ENCODE measurements at places on chromosomes 3 and 15.
A peak's percentile ranks its signal among the peaks of the same experiment; 100 is the strongest.

- DNase-seq, result no peak
These were observed 12.4 kb upstream of the PARP6 start for GRCh38 chr15:72284781-72285180.

GRCh38 chr15:83295417-83295816 is 11.0 kb upstream of the BNC1 start:
- DNase-seq, result no peak

GRCh38 chr3:160481856-160482255 is 32.3 kb upstream of the TRIM59 start:
- DNase-seq, result no peak

DNA sequence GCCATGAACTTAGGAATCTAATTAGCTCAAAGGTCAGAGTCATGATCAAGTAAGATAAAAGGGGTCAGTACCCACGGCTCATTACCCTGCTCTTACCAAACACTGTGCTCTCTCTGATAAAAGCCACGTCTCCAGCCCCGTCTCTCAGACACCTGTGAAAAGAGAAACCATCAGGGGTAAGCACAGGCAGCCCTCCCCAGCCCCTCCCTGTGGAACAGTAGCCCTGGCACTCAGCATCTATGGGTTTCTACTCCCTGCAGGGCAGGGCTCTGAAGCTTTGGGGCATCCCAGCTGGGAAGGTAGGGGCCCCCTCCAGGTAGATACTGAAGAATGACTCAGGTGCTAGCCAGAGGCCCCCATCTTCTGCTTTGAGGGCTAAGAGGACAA is 10.5 kb downstream of the LTF start:
- DNase-seq, result no peak

- DNase-seq, result no peak
These were observed 407.1 kb downstream of the VPS13C start for GRCh38 chr15:61653110-61653509.

DNA sequence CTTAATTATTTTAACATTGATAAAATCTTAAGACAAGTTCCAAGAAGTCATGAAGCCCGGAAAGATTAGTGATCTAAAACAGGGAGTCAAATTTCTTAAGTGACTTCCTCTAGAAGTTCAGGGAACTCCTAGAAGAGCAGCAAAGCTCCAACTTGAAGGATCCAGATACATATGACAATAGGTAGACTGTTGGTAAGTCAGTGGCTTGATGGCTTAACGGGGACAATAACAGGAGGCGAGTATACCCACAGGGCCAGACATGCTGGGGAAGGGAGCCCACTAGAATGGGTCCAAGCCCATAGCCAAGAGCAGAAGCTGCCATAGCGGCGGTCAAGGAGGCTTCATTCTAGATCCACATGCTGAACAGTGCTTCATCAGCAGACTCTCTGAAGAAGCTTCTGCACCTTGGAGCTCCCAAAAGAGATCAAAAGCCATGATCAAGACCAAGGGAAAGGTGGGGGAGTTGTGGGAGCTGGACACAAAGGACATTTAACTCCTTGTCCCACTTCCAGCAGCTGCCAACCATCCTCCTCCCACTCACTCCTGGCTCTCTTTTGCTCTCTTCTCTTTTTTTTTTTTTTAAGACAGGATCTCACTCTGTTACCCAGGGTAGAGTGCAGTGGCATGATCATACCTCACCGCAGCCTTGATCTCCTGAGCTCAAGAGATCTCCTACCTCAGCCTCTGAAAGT is 10.2 kb upstream of the CA12 start:
- no peak for DNase-seq

GRCh38 chr15:77027111-77027696 is 32.3 kb downstream of the PSTPIP1 start:
- no peak for DNase-seq

GRCh38 chr3:156471431-156471830 is 83.5 kb downstream of the SSR3 start:
- peak; percentile 30 for DNase-seq

DNA sequence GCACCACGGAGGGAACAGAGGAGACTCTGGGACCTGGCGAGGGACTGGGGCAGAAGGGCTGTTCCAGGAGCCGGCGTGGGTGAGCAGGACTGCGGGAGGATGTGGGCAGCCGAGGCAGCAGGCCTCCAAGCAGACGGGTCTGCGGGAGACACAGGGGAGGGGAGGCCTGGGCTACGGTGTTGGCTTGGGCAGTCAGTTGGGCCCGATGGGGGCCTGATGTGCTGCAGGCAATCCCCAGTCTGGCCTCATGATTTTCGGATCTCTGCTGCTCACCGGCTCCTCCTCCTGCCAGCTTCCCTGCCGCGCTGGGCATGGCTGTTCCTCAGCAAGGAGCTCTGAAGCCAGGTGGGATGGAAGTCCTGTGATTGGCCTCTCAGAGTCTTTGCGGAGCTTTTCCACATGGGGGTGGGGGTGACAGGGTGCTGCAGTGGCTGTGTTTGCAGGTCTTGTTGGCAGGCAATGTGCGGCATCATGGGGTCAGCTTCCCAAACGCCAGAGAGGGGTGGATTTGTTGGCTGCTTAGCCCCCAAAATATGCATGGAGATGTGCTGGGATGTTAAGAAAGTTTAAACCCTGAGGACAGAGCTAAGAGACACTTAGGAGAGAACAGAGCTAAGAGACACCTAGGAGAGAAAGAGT is 19.3 kb downstream of the MINAR1 start:
- no peak for DNase-seq

GRCh38 chr3:53994986-53995603 is 103.4 kb upstream of the SELENOK start:
- DNase-seq, result no peak

DNA sequence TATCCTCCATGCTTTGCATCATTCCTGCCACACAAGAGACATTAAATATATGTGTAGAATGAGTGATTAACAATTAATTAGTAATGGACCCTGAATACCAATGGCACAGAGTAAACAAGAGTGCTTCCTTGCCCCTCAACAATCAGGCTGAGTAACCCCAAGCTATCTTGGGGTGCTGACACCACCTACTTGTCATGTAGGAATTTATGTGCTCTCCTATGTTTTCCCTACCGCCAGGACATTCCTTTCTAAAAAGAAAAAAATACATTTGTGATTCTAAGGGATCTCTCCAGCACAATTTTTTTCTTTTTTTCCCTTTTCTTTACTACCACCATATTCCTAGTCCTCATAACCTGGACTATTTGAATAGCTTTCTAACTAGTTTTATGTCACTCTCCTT is 449.1 kb downstream of the MFSD1 start:
- no peak for DNase-seq

DNA sequence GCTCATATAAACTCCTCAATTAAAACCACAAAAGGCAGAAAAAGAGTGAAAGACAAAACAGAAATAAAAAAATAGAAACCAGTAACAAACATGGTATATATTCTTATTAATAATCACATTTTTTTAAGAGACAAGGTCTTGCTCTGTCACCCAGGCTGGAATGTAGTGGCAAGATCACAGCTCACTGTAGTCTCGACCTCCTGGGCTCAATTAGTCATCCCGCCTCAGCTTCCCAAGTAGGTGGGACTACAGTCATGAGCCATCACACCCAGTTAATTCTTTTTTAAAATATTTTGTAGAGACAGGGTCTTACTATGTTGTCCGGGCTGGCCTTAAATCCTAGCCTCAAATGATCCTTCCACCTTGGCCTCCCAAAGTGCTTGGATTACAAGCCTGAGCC is 37.1 kb downstream of the FAM240A start:
- no peak for DNase-seq

GRCh38 chr3:146468671-146469149 is 651 bp downstream of the PLSCR2 start:
- no peak for DNase-seq

GRCh38 chr15:33788906-33789540 is 179.3 kb upstream of the CHRM5 start:
- no peak for DNase-seq

DNA sequence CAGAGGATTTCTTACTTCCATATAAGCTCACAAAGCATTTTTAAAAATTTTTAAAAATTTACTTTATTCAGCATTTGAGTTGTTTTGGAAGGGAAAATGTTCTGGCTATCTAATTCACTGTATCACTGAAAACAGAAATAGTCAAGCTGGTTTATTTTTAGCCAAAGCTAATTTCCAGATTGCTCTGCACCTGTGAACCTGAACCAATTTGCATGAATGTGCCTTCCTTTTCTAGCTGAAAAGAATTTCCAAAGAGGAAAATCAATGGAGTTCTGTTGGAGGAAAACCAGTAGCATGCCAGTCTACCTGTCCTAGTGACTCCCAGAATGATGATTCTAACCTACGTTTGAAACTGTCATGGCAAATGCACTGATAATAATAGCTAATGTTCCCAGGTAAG is 134.2 kb upstream of the LIPC start:
- DNase-seq, result peak; percentile 74

GRCh38 chr3:112357930-112358780 is 25.2 kb downstream of the CD200 start:
- no peak for DNase-seq

DNA sequence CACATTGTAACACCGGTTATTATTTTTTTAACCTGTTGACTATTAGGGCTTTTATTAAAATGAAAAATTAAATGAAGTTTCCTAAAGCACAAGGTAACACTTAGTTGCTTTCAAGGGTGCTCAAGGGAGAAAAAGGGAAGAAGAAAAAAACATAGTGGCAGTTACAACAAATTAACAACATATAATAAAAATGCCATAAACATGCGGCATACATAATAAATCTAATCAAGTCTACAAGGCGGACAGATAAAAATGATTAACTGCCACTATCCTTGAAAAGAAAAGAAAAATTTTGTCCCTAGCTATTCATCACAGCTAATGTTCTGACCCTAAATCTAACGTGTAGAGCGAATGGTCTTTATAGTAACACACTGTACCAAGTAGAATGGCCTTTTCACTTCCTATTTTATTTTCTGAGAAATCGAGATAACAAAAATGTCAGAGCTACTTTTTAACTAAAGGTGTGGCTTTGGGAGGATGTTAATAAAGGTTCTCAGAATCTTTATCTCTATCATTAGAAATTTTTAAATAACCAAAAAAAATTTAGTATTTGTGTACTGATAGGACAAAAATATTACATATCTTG is 194.9 kb downstream of the FOXP1 start:
- no peak for DNase-seq

DNA sequence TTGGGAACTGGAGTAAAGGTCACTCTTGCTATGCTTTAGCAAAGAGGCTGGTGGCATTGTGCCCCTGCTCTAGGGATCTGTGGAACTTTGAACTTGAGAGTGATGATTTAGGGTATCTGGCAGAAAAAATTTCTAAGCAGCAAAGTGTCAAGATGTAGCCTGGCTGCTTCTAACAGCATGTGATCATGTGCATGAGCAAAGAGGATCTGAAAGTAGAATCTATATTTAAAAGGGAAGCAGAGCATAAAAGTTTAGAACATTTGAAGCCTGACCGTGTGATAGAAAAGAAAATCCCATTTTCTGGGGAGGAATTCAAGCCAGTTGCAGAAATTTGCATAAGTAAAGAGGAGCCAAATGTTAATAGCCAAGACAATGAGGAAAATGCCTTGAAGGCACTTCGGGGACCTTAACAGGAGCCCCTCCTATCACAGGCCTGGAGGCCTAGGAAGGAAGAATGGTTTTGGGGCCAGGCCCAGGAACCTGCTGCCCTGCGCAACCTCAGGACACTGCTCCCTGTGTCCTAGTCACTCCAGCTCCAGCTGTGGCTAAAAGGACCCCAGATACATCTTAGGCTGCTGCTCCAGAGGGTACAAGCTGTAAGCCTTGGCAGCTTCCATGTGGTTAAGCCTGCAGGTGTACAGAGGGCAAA is 212.2 kb upstream of the LINGO1 start:
- DNase-seq, result no peak

- no peak for DNase-seq
These were observed 28.6 kb upstream of the SSR3 start for GRCh38 chr3:156583469-156583868.

- no peak for DNase-seq
These were observed 79.6 kb downstream of the NFKBIZ start for GRCh38 chr3:101928890-101929289.

DNA sequence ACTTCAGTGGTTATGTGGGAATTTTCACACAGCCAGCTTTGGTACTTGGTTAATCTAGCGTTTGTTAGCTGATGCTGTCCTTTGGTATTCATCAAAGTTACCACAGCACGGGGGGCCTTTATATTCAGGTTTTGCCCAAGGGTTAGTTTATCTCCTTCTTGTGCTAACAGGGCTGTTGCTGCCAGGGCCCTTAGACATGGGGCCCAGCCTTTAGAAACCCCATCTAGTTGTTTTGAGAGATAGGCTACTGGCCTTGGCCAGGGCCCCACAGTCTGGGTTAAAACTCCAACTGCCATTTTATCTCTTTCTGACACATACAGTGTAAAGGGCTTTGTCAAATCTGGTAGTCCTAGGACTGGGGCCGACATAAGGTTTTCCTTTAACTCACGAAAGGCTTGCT is 7.5 kb upstream of the DNAAF4 start:
- no peak for DNase-seq

DNA sequence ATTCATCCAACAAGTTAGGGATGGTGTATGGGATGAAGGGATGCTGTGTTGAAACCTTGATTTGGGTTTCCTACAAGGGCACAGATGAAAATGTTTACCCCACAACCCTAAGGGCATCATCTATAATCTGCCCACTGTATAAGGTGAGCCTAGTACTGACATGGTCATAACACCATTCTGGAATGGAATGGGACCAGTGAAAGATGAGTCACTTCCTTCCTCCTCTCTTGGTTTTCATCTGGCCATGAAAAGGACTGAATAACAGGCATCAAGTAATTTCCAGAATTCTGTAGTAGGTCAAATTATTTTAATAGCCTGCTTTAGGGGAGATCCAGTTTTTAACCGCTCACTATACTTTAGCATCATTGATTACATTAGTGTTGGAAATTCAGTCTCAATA is 538.6 kb downstream of the NR2F2 start:
- no peak for DNase-seq

GRCh38 chr3:147157631-147158030 is 248.7 kb downstream of the ZIC4 start:
- DNase-seq, result no peak

DNA sequence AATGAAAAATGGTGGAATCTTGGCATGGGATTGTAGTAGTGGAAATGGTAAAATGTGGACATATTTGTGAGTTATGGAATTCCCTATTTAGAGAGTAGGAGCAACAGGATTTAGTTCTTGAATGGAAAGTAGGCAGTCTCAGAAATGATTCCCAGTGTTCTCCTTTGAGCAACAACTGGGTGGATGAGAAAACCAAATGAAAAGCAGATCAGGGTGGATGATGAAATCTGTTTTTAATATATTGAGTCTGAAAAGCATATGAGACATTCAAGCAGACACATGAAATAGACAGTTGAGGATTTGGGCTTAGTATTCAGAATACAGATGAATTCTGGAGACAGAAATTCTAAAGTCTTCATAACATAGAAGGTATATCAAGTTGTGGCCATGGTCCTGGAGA is 451.3 kb downstream of the LPP start:
- DNase-seq, result no peak

- DNase-seq, result no peak
These were observed 147.2 kb downstream of the FOXP1 start for GRCh38 chr3:71436337-71436736.

- DNase-seq, result no peak
These were observed 30.1 kb upstream of the SLC28A2 start for GRCh38 chr15:45221967-45222366.
